Panc1 (cell line): ENCODE measurements at places on chromosomes 7 and 10. TPM values are rescaled to one million over a fixed set of nuclear protein-coding genes. Genes with fewer than 3 reads are reported as not detected.

GRCh38 chr10:129962872-129963640 lies 1.0 kb downstream of the EBF3 start:
- no peak for DNase-seq

GRCh38 chr7:87458148-87458547 lies 17.3 kb downstream of the ABCB4 start:
- DNase-seq = no peak

GRCh38 chr10:94150541-94151184 lies 156.9 kb downstream of the PLCE1 start:
- no peak for DNase-seq

DNA sequence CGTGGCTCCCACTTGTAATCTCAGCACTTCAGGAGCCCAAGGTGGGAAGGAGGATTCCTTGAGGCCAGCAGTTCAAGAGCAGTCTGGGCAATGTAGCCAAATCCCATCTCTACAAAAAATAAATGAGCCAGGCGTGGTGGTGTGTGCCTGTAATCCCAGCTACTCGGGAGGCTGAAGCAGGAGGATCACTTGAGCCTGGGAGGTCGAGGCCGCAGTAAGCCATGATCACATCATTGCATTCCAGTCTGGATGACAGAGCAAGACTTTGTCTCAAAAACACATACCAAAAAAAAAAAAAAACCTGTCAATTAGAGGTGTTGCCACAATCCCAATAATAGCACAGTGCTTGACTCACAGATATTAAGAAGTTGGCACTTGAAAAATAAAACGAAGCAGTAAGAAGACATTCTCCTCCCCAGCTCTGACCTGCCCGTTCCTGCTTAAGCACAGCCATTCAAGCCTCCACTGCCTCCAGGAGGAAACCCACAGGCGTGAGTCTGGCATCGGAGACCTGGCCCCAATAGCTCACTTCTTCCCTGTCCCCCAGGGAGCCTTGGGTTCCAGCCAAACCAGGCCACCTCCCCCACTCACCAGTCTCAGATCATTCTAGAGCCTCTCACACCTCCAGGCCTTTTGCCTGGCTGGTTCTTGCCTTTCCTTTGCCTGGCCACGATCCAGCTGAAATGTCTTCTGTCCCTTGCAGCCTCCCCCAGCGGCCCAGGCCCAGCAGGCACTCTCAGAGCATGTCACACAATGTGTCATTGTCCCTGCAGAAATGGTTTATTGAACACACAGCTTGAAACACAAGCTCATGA lies 45.3 kb upstream of the GTF2I start:
- DNase-seq = no peak

DNA sequence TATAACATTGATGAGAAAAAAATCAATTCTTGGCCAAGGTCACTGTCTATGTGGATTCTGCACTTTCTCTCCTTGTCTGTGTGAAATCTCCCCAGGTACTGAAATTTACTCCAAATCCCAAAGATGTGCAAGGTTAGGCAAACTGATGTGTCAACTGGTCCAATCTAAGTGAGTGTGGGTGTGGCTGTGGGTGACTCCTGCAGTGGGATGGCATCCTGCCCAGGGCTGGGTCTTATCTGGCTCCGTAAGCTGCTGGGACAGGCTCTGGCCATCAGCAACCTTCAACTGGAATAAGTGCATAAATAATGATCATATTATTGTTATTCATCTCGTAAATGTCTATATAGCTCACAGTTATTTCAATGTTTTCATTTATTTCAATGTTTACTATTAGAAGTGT lies 79.3 kb downstream of the JCAD start:
- DNase-seq = no peak

DNA sequence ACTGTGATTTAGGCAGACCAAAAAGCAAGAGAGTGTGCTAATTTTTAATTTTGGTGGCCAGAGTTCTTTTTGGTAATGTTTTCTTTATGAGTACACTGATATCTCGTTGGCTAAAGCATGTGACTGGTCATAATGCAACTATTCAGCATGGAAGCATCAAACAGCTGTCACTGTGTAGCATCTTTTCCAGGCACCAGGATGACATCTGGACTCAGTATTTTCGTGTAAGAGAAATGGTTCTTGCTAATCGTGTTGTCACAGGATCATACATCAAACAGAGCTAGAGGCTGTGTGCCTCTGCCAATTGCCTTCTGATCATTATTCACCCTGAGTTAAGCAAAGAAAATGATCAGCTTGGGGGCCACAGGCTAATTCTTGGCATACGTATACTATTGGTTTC lies 118.9 kb downstream of the SND1 start:
- DNase-seq = no peak

GRCh38 chr10:132142396-132143161 lies 44.2 kb upstream of the DPYSL4 start:
- DNase-seq = no peak

- DNase-seq = no peak
Measured at GRCh38 chr7:57819491-57819981, 369.6 kb downstream of the ZNF716 start.

DNA sequence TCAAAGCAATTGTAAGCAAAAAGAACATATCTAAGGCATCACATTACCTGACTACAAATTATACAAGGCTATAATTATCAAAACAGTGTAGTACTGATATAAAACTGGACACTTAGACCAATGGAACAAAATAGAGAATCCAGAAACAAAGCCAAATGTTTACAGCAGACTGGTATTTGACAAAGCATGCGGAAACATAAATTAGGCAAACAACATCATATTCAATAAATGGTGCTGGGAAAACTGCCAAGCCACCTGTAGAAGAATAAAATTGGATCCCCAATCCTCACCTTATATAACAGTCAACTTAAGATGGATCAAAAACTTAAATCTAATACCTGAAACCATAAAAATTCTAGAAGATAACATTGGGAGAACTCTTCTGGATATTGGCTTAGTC lies 240.8 kb upstream of the POM121L12 start:
- no peak for DNase-seq

DNA sequence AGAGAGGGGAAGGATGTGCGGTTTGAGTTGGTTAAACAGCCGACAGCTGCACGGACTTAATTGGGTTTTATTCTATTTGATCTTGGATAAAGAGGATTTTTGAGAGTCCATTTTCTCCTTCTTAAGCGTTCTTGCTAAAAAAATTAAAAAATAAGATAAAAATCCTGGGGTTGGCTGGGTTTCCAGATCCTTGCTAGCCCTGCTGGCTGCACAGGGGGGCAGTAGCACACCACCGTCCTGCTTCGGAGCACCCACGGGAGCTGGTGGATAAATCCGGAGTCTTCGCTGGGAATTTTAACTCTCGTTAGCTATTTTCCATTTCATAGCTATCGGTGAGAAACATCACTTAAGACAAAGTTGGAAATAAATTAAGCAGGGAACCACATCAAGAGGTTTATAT lies 792.0 kb downstream of the TYW1 start:
- no peak for DNase-seq

DNA sequence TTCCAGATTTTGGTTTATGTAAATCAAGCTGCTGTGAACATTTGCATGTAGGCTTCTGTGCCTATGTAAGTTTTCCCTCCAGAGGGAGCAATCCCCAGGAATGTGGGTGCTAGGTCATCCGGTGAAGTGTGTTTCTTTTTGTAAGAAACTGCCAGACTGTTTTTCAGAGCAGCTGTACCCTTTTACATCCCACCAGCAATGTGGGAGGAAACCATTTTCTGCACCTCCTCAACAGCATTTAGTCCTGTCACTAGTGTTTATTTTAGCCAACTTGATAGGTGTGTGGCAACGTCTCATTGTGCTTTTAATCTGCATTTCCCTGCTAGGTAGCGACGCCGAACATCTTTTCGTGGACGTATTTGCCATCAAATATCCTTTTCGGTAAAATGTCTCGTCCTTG lies 395.7 kb upstream of the FOXK1 start:
- no peak for DNase-seq

- no peak for DNase-seq
Measured at GRCh38 chr7:134040988-134041387, 86.2 kb upstream of the LRGUK start.

DNA sequence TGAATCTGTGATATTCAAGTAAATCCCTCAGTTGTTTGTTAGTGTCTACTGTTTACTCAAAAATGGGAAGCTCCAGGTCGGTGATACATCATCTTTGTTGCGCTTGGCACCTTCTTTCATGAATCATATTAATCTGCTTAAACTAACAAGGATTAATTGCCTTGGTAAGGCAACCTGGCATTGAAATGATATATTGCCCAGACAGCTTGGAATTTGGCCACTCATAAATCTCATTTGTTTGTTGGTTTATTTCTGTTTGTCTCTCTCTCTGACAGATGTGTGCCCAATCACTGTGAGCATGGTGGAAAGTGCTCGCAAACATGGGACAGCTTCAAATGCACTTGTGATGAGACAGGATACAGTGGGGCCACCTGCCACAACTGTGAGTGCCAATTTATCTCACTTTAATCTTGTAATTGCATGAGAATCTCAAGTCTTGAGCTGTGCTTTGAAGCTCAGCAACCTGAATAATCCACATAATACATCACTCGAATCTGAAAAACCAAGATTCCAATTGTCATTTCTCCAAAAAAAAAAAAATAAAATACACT lies 1104.8 kb upstream of the C7orf33 start:
- no peak for DNase-seq

- no peak for DNase-seq
Measured at GRCh38 chr7:108157606-108158335, 27.6 kb upstream of the LAMB4 start.

DNA sequence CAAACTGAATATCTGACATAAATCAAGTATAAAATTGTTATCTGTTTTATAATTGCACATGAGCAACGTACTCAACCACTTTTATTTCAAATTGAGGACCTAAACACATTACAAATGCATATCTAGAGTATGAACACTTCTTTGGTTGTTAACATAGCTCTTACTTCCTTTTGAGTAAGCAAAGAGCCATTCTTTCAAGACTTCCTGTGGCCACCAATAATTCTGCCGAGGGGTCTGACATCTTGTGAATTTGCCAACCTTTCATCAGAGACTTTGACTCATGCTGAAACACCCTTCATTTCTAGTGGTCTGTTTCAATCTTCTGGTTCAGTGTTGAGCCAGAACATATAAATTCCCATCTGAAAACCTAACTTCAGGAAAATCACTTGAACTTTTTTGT lies 59.4 kb downstream of the CDK14 start:
- DNase-seq = no peak

DNA sequence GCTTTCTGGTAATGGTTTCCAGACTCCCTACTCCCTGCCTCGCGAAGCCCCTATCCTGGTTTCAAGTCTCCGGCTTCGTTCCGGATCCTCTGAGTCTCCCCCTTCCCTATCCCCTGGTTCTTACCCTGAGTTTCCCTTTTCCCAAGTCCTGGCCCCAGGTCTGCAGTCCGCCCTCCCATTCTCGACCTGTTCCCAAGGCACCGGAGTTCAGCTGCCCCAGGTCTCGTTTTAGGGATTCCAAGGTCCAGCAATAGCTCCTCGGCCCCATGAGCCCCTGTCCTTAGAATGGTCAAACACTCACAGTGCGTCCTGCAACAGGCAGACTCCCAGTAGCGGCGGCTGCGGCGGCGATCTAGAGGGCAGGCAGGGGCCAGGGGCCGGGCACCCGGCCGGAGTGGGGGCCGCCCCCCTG lies 274 bp downstream of the PITX3 start:
- no peak for DNase-seq

- DNase-seq = no peak
Measured at GRCh38 chr10:5268743-5269142, 72.1 kb downstream of the AKR1C4 start.

- no peak for DNase-seq
Measured at GRCh38 chr7:43659549-43659896, 69.8 kb downstream of the COA1 start.

- no peak for DNase-seq
Measured at GRCh38 chr10:51430506-51430905, 268.9 kb downstream of the CSTF2T start.

DNA sequence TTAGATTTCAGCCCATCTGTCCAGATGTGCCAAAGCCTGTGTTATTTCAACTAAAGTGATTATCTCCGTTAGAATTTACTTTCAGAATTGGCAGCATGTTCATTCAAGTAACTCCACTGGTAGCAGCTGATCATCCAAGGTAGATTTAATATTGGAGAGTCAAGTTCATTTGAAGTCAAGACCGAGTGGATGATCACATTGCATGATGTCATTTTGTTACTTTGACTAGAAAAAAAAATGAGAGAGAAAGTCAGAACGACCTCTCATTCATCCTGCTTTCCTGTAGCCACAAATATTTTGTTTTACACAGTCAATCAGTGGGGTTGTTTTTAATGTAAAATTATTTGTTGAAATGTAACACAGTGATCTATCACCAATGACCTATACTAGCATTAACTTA lies 196.7 kb upstream of the PHYHIPL start:
- DNase-seq = no peak

GRCh38 chr7:46390042-46390441 lies 469.0 kb upstream of the IGFBP3 start:
- DNase-seq = no peak

GRCh38 chr7:86966916-86967315 lies 92.5 kb downstream of the ELAPOR2 start:
- no peak for DNase-seq

DNA sequence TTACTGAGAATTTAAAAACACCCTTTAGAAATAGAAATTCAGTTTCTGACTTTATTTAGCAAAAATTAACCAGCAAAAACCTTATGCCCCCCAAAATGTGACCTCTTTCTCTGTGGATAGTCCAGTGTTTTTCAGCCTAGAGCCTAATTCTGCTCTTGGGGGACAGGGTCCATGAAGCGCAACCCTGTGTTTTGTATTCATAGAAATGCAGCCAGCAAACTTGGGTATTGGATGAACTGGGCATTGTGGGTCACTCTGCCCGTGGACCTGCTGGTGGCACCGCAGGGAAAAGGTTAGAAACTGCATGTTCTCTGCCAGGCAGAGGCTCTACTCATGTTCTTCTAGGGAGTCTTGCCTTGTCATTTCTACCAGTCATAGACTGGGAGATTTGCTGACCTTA lies 787.4 kb upstream of the C7orf33 start:
- no peak for DNase-seq

GRCh38 chr10:102433619-102434046 lies 1.3 kb upstream of the CUEDC2 start:
- DNase-seq = no peak

Gene GPR37
- 1.3 TPM for total RNA-seq

Gene CDK14
- 3.0 TPM for total RNA-seq

Gene SLC13A1
- total RNA-seq = not detected

Gene CALHM3
- total RNA-seq = not detected

Gene ZNF25
- 2.9 TPM for total RNA-seq

Gene HMX3
- total RNA-seq = 15.2 TPM

Gene TSPAN13
- 80.8 TPM for total RNA-seq

Gene H2BK1
- total RNA-seq = not detected

Gene TMEM236
- 0.05 TPM for total RNA-seq

Gene OPN4
- not detected for total RNA-seq

Gene CLDN4
- 295 TPM for total RNA-seq

Gene STAG3
- total RNA-seq = 1.7 TPM

Gene SRGN
- 8.5 TPM for total RNA-seq

Gene RSPH10B2
- 0.15 TPM for total RNA-seq

Gene UCN3
- total RNA-seq = not detected

Gene NKX2-3
- 0.15 TPM for total RNA-seq
